SHP77 treated with DMSO at 0.1 percent for 48 hours (cell line): ENCODE measurements at places on chromosomes 11 and 22.

- DNase-seq, result peak; percentile 62
Measured at GRCh38 chr22:29733362-29734201, 13.8 kb downstream of the CABP7 start.

DNA sequence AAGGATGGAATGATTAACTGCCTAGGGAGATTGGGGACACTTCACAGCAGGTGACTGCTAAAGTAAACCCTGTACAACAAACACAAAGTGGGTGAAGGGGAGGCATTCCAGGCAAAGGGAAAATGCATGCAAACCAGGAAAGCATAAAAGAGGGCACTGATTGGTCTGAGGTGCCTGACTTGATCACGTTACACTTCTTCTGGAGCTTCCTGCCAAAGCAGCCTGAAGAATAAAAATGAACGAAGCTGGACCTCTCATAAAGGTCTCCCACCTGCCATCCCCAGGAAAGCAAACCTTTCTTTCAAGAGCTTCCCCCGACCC is 46.7 kb upstream of the SCUBE2 start:
- DNase-seq, result no peak

GRCh38 chr11:59218319-59218718 is 5.6 kb upstream of the MPEG1 start:
- DNase-seq, result no peak

DNA sequence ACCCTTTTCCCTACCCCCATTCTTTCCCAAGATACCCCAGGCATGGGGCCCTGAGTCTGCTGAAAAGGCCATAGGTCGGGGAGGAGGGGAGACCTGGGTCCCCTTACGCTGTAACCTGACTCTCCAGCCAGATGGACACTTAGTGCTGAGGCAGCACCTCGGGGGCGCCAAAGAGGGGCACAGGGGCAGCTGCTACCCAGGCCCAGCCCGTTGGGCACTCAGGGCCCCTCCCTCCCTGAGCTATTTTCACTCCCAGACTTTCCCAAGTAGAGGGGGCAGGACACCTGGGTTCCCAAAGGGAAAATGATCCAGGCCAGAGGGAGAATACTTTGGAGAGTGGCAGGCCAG is 933 bp downstream of the ACTN3 start:
- no peak for DNase-seq
